ENCODE measurements at places on chromosomes 5 and 9.

DNA sequence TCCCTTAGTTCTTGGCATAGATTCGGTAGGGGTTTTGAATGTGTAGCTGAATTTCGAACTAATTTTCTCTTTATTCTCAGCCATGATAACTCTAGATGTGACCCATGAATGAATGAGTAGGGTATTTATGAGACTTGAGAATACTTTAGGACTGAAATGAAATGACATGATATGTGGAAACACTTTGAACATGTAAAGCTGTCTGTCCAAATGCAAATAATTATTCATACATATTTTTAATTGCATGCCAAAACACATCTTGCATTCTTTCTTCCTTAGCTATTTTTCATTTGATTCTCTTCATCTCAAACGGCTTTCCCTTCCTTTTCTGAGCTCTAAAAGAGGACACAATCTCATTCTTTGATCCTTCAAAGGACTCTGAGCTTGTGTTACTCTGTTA lies 3.4 kb downstream of the NNT start:
- DNase-seq, result no peak

- DNase-seq, result no peak
Measured at GRCh38 chr5:180136630-180137381, 65.2 kb upstream of the RNF130 start.

GRCh38 chr9:109767404-109767803 lies 12.6 kb upstream of the PALM2AKAP2 start:
- DNase-seq, result no peak

GRCh38 chr5:6598351-6598900 lies 34.4 kb downstream of the NSUN2 start:
- no peak for DNase-seq

GRCh38 chr5:90379652-90380051 lies 29.9 kb downstream of the CETN3 start:
- no peak for DNase-seq

DNA sequence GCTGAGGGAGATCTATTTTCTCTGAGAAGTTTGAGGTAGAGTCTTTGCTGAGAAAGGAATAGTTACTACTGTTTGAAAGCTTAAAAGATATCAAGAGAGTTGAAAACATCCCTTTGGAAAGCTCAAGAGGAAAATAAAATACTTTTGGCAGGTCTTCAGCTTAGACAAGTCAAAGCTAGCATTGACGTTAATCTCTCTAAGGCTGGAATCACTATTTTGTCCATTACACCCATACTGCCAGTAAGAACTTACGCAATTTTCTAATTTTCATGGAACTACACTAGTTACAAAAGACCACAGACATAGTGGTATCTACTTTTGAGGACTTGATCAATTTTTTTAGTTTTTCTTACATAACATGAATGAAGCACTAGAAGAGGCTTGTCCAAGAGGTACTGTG lies 494.9 kb downstream of the PSAT1 start:
- no peak for DNase-seq

DNA sequence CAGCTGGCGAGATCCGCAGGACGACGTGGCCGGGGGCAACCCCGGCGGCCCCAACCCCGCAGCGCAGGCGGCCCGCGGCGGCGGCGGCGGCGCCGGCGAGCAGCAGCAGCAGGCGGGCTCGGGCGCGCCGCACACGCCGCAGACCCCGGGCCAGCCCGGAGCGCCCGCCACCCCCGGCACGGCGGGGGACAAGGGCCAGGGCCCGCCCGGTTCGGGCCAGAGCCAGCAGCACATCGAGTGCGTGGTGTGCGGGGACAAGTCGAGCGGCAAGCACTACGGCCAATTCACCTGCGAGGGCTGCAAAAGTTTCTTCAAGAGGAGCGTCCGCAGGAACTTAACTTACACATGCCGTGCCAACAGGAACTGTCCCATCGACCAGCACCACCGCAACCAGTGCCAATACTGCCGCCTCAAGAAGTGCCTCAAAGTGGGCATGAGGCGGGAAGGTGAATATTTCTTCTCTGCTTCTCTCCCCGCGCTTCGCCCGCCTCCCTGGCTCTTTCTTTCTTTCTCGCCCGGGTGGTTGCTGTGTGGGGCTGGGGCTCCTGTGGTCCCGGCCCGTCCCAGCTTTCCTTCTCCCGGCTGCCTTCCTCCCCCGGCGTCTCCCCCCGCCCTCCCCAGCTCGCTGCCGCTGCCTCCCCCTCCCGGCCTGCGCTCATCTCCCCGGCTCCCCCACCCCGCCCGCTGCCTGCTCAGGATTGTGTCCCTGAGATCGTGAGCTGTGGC lies 2.2 kb downstream of the NR2F1 start:
- no peak for DNase-seq

DNA sequence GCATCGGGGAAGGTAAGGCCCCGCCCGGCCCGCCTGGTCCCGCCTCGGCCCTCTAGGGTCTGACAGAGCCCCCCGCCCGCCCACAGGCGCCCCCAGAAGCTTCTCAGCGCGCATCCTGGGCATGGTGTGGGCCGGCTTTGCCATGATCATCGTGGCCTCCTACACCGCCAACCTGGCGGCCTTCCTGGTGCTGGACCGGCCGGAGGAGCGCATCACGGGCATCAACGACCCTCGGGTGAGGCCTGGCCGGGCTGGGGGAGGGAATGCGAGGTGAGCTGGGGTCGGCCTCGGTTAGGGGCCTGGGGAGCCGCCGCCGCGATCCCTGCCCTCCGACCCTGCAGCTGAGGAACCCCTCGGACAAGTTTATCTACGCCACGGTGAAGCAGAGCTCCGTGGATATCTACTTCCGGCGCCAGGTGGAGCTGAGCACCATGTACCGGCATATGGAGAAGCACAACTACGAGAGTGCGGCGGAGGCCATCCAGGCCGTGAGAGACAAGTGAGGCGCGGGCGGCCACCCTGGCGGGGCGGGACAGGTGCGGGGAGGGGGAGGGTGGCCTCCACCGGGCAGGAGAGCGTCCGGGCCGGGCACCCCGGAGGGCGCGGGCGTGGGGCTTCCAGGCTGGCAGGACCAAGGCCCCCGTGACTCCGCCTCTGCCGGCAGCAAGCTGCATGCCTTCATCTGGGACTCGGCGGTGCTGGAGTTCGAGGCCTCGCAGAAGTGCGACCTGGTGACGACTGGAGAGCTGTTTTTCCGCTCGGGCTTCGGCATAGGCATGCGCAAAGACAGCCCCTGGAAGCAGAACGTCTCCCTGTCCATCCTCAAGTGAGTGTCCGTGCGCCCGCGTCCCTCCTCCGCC lies 7.1 kb downstream of the LRRC26 start:
- DNase-seq, result no peak

DNA sequence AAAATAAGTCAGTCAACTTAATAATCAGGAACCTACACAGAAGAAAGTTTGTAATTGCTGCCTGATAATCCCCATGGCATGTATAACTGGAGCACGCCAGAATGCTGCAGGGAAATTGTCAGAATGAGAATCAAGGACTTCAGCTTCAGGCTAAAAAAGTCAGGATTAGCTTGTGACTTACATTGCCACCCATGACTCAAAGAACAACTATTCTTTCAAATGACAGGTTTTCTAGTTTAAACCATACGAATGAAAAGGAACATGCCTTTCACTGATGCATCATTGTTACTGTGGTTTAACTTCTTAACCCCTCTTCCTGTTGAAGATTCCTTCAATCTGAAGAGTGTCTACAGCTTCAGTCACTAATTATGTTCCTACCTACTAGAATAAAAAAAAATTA lies 112.4 kb downstream of the ISL1 start:
- DNase-seq, result no peak

DNA sequence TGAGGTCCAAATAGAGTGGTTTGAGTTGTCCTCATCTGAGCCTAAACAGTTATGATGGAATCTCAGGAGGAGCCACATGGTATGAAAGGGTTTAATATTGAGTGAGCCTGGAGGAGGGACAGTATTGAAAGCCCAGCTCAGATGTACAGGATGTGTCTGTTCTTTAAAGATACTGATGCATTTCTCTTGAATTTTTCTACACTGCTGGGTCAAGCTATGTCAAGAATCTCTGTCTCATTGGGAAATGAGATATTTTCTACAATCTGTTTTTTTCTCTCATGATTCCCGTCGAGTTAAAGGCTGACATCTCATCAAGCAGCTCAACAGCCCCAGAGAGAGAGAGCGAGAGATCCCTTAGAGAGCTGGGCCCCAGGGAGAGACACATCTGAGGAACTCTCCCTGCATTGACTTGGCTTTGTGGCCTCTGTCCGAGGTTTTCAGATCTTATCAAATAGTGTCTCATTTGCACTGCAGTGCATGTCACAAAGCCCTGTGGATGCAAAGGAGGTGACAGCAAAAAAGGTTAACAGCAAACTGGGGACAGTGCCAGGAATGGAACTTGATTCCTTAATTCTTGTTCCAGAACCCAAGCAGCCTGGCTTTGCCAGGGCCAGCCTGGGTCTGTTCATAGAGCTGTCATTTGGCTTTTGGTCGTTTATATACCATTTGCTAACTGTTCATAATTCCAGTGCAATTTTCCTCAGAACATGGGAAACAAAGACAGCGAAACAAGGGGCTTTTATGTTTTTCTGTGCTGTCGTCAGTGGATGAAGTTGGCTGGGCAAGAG lies 19.0 kb upstream of the ACTBL2 start:
- DNase-seq, result no peak

DNA sequence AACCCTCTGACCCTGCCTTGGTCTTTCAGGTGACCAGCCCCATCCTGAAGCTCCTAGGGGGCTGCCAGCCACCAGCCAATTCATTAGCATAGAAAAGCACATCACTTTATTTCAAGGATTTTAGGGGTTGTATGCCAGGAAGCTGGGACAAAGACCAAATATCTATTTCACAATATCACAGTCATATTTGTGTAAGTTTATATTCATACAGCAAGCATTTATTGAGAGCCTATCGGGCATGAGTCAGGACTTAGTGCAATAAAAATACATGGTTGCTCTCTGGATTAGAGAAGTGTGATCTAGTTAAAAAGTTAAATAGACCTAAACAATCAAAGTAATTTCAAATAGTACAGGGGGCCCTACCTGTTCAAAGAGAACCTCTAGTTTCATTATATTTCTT lies 113.8 kb downstream of the ERCC6L2 start:
- no peak for DNase-seq

- no peak for DNase-seq
Measured at GRCh38 chr5:332843-333242, 11.3 kb downstream of the AHRR start.

DNA sequence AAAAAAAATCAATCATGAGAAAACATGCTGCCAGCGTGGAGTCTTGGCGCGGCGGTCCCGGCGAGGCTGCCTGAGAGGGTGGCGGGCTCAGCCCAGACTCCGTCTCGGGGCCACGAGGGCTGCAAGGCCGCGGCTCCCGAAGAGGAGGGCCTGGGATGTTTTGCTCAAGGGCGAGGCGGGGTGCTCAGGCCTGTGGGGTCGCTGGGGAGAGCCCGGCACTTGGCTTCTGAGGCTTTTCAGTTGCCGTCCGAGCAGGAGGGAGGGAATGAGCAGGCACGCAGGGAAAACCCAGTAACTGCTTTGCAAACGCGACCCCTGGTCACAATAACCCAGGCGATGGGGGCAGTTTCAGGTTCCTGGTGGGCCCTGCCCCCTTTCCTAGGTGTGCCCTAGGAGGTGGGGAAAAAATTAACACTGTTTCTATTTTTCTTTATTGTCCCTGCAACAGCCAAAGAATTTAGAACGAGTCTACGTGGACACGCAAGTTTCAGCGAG lies 3.2 kb upstream of the IRX2 start:
- DNase-seq, result no peak

- DNase-seq, result no peak
Measured at GRCh38 chr5:179880848-179881590, 22.4 kb upstream of the MRNIP start.

DNA sequence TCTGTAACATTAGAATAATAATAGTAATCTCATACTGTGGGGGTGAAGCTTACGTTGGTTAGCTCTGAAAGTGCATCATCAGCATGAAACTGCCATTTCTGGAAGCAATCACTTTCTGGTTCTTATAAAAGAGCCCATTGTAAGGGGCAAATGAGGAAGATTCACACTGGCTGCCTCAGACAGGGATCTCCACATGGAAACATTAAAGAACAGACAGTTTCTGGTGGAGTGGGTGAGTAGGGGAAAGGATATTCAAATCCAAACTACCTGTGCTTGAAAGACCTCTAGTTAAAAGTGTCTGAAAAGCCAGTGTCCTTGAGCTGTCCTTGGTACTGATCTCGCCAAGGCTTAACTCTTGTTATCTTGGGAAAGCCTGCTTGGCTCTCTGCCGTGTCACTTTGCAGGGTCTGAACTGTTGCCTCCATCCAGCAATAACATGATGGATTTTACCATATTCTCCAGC lies 19.1 kb upstream of the SLC31A2 start:
- no peak for DNase-seq

DNA sequence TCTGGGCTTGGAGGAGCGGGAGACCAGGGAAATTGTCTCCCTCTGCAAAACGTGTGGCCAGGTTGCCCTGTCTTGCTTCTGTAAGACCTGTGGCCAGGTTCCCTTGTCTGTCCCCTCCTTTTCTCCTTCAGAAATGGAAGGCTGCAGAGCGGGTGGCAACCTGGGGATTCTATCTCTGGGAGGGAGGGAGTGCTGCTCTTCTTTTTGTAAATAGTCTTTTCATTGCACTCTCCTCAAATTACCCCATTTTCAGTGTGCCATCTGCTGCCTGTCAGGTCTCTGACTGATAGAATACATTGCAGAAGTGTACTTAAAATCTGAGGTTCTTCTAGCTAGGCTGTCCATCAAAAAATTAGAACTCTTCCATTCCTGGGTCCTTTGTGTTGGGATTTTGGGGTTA lies 126.0 kb downstream of the GABRB2 start:
- DNase-seq, result no peak

- no peak for DNase-seq
Measured at GRCh38 chr9:105286098-105286497, 41.6 kb downstream of the SLC44A1 start.

DNA sequence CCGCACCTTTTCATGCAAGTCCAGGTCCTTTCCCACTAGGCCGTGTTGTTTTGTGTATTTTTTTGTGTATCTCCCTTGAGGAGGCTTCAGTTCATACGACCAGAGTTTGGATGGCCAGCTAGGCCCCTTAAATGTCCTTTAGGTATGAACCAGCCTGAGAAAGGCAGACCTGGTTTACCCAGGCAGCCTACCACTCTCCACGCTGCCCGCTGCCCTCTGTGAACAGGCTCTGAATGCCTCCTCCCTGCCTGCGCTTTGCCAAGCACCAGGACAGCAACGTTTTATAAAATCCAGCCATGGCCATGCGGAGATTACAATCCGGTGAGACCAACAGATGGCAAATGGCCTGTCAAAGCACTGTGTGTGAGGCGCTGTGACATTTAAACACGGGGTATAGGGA lies 626 bp upstream of the CLTB start:
- DNase-seq, result no peak

GRCh38 chr5:165333623-165334022 lies 1828.2 kb downstream of the MAT2B start:
- no peak for DNase-seq

Data from effector CD8-positive, alpha-beta T cell (primary cell).